ENCODE measurements at places on chromosomes 4 and X.

DNA sequence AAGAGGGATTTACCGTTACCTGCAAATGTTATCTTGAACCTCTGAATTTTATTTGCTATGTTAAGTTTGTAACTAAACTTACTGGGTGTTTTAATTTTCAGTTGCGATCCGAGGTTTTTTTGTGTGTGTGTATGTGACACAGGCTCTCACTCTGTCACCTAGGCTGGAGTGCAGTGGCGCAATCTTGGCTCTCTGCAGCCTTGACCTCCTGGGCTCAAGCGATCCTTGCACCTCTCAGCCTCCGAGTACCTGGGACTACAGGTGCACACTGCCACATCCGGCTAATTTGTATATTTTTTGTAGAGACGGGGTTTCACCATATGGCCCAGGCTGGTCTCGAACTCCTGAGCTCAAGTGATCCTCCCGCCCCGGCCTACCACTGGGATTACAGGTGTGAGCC, 18.5 kb downstream of the PDK3 start:
- DNase-seq, result no peak

DNA sequence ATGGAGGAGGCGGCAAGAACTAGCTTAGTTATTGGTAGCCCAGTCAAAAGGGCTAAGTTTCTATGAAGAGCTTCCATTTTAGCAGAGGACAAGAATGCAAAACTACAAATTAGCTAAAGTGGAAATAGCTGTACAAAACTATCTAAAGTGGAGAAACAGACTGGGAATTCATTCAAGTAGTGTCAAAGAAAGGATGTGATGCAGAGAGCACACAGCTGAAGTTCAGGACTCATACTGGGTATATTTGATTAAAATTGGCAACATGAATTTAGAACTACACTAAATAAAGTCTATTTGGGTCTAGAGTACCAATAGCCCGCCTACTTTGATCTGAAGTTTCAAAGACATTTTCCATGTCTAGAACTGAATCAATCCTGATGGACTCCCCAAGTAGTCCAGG, 33.1 kb upstream of the GNRHR start:
- DNase-seq, result no peak

- no peak for DNase-seq
Observed at GRCh38 chrX:3548765-3549391, 164.6 kb downstream of the PRKX start.

- no peak for DNase-seq
Observed at GRCh38 chrX:49242545-49243066, 7.3 kb downstream of the CCDC22 start.

GRCh38 chr4:110003401-110004187, 90.9 kb downstream of the EGF start:
- DNase-seq, result no peak

DNA sequence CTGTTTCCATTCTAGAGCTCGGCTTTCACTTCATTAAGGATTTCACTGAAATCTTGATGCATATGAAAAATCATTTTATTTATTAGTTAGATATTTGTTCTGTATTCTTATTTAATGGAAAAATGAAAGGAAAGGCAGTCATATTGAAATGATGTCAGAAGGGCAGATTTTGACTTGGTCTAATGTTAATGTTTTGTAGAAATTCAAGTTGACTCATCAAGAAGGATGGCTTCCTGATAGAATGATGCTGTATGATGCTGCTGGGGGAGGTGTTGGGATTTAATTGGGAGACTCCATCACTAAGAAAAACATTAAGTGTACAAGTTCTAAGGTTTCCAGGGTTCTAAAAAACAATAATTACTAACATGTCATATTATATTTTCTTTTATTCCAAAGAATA, 204.8 kb downstream of the PDGFC start:
- no peak for DNase-seq

GRCh38 chr4:23022032-23022431, 329.3 kb downstream of the GBA3 start:
- no peak for DNase-seq

GRCh38 chrX:20111271-20111670, 5.4 kb downstream of the MAP7D2 start:
- DNase-seq, result no peak

- DNase-seq, result peak; percentile 38
Observed at GRCh38 chrX:136488706-136489105, 959 bp downstream of the BRS3 start.

GRCh38 chr4:181659202-181659601, 584.0 kb upstream of the TENM3 start:
- no peak for DNase-seq

DNA sequence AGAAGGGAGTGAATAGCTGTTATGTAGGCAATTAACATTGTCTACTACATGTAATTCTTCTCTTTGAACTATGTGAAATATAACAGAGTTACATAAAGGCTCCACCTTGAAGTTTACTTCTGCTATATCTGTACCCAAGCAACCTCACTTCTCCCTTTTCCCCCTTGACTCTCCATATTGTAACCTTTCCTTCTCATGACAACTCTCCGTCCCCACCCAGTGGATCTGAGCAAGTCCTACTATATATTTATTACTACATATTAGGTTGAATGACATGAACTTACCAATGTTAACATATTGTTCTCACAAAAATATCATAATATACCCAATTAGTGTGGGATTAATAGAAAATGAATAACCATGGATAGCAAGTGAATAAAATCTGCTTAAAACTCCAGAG, 93.2 kb upstream of the ATP8A1 start:
- peak; percentile 51 for DNase-seq
